ENCODE measurements at places on chromosomes 7 and 10. TPM values are rescaled to one million over a fixed set of nuclear protein-coding genes. Genes with fewer than 3 reads are reported as not detected.

DNA sequence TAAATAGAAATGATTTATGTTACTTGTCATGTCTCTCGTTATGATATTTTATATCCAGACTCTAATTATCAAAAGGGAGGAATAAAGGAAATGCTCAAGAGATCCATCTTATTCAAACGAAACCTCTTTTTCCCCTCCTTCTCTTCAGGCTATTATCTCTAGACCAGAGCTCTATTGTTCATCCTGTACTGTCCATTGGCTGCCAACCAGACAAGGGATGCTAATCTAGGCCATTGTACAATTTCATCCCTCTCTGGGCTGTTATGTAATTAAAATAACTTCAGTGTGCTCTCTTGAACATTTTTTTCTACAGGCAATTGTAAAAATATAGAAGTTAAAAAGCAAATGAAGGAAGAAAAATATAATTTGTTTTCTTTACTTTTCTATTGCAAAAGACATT is 220.4 kb downstream of the HDAC9 start:
- no peak for DNase-seq

- no peak for DNase-seq
Observed at GRCh38 chr10:29785701-29786100, 150.9 kb upstream of the SVIL start.

DNA sequence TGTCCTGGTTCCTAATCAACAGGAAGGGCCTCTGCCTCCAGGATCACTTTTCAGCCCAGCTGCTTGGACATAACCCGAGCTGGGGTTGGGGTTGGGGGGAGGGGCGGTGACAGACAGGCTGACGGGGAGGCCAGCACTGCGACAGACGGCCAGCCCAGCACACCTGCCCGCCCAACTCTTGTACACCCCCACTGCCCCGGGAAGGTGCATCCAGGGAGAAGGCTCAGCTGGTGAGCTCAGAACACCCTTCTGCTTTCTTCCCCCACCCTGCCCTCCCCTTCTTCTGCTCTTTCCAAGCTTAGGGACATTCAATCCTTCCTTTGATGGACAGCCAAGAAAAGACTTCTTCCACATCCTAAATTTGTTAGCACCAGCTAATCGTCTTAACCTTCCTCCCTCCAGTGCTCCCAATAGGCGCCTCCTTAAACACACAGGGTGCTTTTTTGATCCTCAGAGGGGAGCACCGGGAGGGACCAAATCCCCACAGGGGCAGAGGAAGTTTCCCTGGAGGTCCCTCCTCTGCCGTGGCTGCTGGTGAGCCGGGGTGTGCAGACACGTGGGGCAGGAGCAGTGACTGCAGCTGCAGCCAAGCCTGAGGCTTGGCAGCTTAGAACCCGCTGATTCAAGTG is 44.7 kb downstream of the COL13A1 start:
- no peak for DNase-seq

- no peak for DNase-seq
Observed at GRCh38 chr10:97913193-97913592, 63.5 kb downstream of the GOLGA7B start.

DNA sequence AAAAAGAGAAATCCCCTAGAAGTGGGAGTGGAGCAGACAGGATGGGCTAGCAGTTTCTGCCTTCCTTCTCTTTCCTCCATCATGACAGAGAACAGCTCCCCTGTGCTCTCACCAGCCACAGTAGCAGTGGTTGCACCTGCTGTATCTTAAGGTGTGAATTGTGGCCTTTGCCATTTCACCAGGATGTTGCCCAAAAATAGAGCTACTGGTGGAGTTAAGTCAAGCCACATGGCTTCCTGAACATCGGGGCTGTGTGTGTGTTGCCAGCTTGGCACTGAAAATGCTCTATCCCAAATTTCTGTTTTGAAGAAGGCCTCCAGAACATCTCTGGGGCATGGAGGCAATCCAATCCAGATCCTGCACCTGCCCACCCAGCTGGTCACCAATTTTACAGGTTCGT is 348.7 kb downstream of the EXOC4 start:
- no peak for DNase-seq

DNA sequence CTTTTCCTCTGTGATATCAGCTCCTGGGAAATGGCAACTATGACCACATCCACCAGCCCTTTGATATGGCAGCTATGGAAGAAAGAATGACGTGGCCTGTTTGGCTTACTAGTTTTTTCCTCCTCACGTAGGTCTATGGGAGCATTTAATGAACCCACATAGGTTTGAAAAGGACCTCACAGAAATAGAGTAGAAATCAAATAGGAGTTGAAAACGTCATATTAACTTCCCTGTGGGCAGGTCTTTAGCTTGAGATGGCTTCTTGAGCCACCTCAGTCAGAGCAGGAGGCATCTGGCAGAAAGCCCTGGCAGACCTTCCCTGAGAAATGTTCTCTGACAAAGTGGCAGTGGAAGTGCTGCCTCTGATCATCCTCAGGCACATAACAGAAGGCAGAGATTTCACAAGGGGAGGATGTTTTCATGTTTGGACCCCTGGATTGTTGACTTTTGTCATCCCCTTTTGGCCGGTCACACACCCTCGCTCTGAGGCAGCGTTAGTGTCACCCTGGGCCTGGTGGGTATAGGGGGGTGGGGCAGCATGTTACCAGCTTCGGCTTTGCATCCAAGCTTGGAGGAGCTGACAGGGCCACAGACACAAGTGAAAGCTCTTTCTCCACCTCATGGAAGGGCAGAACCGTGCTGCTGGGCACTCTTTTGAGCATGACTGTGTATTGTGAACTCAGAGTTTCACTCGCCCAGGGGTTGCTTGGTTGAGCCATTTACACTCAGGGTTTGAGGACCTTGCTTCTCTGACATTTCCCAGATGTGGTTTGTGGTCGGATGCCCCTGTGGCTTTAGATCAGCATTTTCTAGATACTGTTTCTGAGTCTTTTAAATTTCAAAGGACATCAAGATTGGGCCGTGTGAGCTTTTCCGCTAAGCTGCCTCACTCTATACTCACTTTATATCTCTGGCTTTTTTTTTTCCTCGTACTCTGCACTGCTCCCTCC is 184.2 kb downstream of the STK31 start:
- DNase-seq: no peak

Gene DIP2C
- polyA plus RNA-seq: 21.6 TPM

- no peak for DNase-seq
Observed at GRCh38 chr7:151936207-151936606, 20.0 kb upstream of the GALNTL5 start.

Gene PTPN20
- 7.3 TPM for polyA plus RNA-seq

- no peak for DNase-seq
Observed at GRCh38 chr7:151968357-151968756, 12.1 kb downstream of the GALNTL5 start.

- no peak for DNase-seq
Observed at GRCh38 chr10:23614483-23614882, 175.6 kb downstream of the OTUD1 start.

Data from left kidney (tissue), 8 donors.